ENCODE measurements at places on chromosomes 3 and 15.
A peak's percentile ranks its signal among the peaks of the same experiment; 100 is the strongest.

DNA sequence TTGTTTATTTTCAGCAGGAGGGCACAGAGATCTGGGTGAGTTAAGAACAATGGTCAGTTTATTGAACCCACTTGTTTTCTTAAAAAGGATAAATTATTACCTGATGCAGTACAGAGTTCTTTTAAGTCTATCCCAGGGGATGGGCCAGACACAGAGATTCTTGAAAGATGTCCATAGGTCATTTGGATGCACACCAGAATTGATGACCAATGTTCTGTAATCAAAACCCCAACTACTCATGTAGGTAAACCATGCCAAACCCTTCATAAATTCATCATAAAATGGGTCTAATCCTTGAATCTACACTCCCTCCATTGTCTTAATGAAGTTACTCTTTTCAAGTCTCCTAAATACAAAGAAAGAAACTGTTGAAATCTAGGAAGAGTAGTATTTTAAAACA is 273.0 kb upstream of the COL8A1 start:
- no peak for DNase-seq

GRCh38 chr15:53224371-53224770 is 434.2 kb upstream of the ONECUT1 start:
- no peak for DNase-seq

DNA sequence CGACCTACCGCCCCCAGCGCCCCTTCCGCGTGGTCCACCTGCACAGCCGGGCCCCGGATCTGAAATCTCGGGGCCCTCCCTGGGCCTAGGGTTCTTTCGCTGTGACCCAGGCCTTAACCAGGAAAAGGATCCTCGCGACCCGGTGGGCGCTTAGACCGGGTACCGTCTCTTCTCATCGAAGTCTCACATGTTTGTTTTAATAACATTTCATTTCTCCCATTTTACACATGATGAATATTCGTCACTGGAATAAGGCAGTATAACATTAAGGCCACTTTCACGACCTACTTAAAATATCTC is 277 bp upstream of the DALRD3 start:
- DNase-seq: no peak

- no peak for DNase-seq
Measured at GRCh38 chr3:175664911-175665310, 805.8 kb downstream of the NAALADL2 start.

DNA sequence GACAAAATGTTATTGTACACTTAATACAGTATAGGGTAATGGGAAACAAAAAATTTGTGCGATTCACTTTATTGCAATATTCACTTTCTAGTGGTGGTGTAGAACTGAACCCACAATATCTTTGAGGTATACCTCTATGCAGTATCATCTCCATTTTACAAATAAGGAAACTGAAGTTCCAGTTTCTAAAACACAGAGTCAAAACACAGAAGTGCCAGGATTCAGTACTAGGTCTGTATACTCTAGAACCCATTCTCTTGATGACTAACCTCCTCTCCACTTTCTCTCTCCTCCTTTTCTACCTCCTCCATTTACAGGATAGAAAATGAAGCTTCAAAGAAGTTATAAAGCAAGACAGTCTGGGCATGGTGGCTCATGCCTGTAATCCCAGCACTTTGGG is 62.2 kb downstream of the MB21D2 start:
- no peak for DNase-seq

GRCh38 chr15:60375306-60375705 is 22.5 kb downstream of the ANXA2 start:
- DNase-seq: no peak

DNA sequence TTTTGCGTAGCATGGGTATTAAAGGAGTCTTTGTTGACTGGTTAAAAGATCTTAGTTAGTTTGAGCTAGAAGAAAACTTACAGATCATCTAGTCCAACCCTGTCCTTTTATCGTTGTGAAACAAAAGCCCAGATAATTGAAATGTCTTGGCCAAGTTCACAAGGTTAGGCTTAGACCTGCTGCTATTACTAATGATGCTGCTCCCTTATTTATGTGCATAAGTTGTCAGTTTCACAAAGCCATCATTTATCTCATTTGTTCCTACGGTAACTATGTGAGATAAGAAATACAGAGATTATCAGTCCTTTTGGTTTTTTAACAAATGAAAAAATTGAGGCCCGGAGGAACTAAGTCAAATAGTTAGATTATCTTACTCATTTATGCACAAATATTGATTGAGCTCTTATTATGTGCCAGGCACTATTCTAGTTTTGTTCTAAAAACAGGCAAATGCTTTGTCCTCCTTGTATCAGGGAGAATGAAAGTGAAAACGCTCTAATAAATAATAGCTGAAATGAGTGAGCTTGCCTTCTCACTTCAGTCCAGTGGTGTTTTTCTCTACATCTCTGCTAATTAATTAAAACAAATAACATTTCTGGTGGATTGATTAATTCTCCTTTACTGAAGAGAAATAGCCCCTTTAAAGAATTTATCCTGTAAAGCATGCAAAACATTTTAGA is 49.1 kb upstream of the TPRG1 start:
- DNase-seq: no peak

DNA sequence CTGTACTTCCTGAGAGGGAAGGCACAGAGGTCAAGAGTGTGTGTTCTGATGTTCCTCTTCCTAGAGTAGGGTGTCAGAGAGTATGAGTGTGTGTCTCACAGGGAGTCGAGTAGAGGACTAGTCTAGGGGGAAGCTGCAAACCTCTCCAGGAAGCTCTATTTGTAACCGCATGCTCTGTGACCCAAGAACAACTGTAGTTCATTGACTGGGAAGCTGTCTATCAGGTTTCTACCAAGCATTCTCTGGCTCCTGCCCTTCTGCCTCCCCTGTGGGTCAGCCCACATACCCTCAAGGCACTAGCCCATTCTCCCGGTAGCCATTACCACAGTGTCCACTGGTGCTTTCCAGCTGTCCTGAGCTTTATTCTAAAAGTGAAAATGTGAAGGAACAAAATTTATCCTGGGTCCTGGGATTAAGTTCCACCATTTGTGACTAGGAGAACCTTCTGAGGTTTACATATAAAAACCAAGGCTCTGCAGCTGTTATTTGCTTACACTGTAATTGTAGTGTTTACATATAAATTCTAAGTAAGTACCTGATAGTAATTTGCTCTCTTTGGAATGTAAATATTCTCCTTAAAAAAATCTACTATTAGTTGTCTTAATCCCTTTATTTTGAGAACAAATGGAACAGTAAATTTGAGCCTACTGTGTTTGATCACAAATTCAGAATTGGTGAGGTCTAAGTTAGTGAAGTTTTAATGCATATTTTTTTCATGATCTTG is 40.7 kb downstream of the MYRIP start:
- DNase-seq: no peak

- DNase-seq: no peak
Measured at GRCh38 chr3:195065142-195065863, 205.7 kb downstream of the XXYLT1 start.

DNA sequence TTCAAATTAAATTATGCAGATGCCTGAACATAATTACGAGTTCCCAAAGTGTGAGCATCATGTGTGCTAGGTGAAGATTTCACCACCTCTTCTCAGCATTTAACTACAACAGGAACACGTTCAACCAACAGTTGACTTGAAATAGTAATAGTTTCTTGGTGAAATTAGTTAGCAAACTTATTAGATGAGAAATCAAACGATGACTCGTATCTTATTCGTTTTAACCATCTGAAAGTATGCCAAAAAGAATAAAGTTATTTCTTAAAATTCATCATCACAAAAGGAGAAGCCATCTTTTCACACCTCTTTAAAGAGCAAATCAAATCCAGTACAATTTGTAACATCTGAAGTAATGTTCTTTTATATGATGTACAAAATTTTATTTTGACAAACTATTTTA is 2.3 kb downstream of the BNC1 start:
- no peak for DNase-seq

DNA sequence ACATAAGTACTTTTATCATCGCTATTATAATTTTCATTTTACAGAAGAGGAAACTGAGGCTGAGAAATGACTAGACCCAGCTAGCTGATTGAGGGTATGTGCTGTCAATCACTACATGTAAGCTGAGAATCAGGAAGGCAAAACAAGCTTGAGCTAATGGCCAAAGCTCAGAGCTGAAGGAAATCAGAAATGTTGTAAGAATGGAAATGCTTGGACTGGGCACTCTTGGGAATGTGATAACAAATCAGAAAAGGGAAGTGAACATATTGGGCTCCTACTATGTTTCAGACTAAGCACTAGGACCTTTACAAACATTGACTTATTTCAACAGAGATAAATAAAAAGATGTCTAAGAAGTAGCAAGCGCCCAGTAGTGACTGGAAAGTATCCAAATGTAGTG is 33.8 kb upstream of the BOC start:
- no peak for DNase-seq

GRCh38 chr3:186075489-186075888 is 33.4 kb downstream of the ETV5 start:
- DNase-seq: no peak

DNA sequence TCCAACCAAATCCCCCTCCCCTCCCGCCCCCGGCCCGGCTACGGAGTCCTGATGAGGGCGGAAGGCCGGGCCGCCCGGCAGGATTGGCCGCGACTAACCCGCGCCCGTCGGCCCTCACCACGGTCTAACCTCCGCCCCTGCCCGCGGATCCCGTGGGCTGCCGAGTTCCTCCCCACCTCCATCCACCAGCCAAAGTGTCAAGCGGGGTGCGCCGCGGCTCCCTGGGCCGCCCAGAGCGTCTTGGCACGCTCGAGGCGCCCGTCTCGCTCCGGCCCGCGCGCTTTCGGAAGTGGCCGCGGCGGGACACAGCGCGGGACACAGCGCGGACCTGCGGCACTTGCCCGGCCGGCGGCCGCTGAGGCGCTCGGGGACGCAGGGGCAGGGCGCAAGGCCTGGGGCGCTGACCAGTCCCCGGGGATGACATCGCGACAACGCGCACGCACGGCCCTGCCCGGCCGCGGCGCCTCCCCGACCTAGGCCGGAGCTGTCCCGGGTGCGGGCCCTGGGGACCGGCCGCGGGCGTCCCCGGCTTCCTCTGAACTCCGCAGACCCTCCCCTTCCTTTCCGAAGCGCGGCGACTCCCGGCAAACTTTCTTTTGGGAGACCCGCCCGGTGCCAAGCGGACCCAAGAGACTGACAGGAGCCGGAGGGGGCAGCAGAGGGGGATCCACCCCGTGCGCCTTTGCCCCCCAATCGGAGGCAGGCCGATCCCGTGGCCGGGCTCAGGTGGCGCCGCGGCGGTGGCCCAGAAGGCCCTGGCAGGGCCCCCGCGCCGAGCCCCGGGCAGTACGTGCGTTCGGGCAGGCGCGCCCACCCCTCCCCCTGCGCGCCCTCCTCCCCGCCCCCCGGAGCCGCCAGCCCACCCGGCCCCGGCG is 112.8 kb upstream of the ICE2 start:
- DNase-seq: peak; percentile 40

DNA sequence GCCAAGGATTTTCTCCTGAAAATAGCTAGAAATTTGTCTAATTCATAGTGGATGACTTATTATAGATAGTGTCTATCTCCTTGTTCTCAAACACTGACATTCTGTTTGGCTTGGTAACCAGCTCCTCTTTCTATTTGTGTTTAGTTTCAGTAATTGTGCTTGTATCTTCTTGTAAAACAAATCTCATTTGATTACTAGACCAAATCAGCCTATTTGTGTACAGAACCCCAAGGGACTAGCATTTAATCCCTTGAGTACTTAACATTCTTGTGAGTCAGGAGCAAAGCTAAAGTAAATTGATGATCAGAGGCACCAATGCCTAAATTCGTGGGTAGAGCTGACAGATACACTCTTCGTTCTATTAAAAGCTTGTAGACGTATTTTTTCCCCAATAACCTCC is 306.5 kb upstream of the SLITRK3 start:
- DNase-seq: no peak

- DNase-seq: no peak
Measured at GRCh38 chr3:68706096-68706495, 226.3 kb downstream of the TAFA4 start.

GRCh38 chr15:92958105-92958504 is 58.0 kb downstream of the CHD2 start:
- DNase-seq: no peak

DNA sequence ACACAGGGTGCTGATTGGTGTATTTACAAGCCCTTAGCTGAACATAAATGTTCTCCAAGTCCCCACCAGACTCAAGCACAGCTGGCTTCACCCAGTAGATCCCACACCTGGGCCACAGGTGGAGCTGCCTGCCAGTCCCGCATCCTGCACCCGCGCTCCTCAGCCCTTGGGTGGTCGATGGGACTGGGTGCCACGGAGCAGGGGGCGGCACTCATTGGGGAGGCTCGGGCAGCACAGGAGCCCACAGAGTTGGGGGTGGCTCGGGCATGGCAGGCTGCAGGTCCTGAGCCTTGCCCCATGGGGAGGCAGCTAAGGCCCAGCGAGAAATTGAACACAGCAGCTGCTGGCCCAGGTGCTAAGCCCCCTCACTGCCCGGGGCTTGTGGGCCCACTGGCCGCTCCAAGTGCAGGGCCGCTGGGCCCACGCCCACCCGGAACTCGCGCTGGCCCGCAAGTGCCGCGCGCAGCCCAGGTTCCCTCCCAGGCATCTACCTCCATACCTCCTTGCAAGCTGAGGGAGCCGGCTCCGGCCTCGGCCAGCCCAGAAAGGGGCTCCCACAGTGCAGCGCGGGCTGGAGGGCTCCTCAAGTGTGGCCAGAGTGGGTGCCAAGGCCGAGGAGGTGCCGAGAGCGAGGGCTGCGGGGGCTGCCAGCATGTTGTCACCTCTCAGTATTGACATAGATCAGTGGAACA is 442.7 kb downstream of the OCA2 start:
- DNase-seq: no peak

GRCh38 chr3:7205962-7206361 is 345.0 kb downstream of the GRM7 start:
- no peak for DNase-seq

DNA sequence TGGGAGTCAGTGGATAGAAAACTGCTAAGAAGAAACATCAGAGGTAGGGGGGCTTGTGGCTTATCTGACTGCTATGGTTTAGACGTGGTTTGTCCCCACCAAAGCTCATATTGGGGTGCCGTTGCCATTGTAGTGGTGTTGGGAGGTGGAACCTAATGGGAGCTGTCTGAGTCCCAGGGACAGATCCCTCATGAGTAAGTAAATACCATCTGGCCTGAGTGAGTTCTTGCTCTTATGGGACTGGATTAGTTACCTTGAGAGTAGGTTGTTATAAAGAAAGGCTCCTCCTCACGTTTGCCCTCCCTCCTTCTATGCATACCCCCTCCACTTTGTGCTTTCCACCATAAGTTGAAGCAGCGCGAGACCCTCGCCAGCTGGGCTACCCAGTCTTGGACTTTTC is 53.4 kb upstream of the VILL start:
- DNase-seq: no peak

Data from Ammon's horn (tissue), 1 donor.